ENCODE measurements at places on chromosomes 6 and 20.

DNA sequence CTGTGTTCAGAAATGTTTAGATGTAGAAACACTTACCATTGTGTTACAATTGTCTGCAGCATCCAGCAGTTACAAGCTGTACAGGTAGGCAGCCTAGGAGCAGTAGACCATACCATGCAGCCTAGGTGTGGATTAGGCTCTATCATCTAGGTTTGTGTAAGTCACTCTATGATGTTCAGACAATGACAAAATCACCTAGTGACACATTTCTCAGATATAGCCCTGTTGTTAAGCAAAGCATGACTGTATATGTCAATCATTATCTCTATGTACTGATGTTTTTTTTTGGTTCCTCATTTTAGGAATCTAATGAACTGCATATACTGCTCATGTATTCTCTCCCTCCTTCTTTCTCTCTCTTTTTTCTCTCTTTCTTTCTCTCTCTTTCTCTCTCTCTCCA, 22.2 kb downstream of the CST8 start:
- DNase-seq = no peak

GRCh38 chr6:3151691-3152090, 5.7 kb downstream of the TUBB2A start:
- no peak for DNase-seq

DNA sequence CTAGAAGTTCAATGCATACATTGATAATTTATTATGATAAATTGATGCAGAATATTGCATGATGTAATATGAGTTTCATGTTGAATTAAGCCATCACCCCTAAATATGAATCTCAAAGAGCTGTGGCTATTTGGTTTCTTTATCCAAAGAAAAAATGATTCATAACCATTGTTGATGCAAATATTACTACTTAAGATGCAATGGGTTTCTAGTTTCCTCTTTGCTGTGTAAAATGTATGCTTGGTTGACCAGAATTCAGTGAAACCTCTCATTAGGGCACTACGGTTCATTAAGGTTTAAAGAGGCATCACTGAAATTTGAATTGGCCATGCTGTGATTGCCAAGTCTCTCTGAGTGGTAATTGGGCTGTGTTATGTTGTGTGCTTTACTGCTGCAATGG, 492.5 kb upstream of the FLRT3 start:
- DNase-seq = no peak

DNA sequence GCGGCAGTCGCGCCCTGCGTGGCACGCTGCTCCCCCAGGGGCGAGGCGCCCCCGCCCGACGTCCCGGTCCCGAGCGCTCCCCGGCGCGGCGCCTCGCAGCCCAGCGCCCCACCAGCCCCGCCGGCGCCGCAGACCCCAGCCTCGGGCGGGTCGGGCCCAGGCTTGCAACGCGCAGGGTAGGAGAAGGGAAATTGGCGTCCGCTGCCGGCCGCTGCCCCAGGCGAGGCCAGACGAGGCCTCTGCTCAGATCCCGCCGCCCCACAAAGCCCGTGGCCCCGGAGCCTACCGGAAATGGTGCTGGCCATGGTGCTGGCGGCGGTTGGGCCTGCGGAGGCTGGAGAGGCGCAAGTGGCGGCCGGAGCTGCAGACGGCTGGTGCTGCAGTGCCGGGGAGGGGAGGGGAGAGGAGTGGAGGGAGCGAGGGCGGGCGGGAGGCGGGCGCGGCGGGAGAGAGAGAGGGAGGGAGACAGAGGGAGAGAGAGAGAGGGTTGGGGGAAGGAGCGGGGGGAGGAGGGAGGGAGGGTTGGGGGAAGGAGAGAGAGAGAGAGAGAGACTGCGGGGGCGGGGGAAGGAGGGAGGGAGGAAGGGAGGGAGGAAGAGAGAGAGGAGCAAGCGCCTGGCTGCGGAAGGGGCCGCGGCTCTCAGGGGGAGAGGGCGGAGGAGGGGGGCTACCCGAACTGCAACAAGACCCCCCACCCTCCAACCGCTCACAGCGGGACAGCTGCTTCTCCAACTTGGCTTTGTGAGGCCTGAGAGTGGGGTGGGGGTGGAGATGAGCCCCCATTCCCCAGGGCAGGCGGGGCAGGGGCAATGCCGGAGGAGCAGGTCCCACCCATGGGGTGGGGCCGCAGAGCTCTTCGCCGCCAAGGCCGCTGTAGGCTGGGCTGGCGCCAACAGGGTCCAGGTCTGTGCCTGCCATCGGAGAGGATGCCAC, at the start of gene STMN3:
TSS of gene STMN3 (minus strand) at position 384 of the 933 bp plus-strand sequence. CDS start at position 305, 79 bp downstream.
- DNase-seq = no peak

- peak; percentile 4 for DNase-seq
Observed at GRCh38 chr6:20952699-20953474, 418.6 kb downstream of the CDKAL1 start.

DNA sequence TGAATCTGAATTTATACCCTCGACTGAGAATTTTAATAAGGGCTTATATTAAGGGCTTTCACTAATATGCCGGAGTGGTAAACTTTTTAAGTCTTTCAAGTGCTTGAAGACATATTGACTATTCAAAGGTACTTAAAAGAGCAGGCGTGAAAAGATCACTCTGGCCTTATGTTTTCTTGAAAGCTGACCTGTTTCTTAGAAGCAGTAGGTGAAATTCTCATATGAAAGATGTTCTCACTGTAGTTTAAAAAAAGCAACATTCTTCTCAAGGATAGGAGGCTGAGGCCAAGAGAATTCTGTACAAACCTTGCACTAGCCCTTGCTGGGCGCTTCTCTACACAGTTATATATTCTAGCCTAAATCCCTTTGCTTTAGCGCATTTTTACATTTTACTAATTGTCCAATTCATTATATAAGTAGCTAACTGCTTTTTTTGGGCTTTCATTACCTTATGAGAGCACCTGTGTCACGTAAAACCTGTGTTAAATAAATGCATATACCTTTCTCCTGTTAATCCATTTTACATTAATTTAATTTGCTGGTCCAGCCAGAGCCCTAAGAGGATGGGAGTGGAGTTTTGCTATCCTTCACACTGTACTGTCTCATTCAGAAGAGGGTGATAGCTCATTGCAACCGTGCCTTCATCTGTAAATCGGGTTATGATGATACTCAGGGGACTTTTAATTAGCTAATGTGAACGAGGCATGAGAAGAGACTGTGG, 59.6 kb upstream of the HFE start:
- peak; percentile 35 for DNase-seq

GRCh38 chr20:38205001-38205400, 39.9 kb upstream of the TGM2 start:
- no peak for DNase-seq

GRCh38 chr6:15472621-15473020, 190.2 kb downstream of the DTNBP1 start:
- no peak for DNase-seq

GRCh38 chr20:15882553-15882952, 690.7 kb downstream of the KIF16B start:
- DNase-seq = no peak

GRCh38 chr20:25077610-25078169, 4.3 kb downstream of the VSX1 start:
- no peak for DNase-seq

DNA sequence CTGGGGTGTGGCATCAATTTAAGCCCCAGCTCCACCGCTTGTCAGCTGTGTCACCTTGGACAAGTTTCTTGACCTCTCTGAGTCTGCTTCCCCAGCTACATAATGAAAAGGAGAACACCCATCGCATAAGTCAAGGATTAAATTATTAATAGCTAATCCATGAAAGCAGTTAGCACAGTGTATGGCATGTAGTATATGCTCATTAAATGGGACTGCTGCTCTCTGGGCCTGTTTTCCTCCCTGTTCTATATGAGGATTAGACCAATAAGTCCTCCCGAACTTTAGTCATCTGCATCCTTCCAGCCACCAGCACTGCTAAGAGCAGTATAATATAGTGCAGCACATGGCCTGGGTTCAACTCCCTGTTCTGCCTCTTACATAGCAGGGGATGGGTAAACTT, 19.7 kb downstream of the ETV7 start:
- DNase-seq = no peak

DNA sequence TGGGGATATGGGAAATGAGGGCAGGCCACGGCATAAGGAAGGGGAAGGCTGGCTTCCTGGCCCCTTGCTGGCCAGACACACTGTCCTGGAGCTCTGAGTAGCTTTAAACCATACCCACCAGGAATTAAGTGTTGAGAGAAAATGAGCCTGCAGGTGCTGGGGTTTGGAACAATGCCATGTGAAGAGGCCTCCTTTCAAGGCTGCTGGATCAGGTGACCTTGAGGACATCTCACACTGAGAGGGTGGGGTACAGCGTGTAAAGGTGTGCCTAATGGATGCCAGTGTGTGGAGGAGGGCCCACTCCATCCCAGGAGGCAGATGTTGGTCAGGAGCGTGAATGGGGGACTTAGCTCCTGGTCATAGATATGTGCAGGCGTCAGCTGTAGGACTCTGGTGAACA, 74.8 kb upstream of the MLN start:
- DNase-seq = no peak

DNA sequence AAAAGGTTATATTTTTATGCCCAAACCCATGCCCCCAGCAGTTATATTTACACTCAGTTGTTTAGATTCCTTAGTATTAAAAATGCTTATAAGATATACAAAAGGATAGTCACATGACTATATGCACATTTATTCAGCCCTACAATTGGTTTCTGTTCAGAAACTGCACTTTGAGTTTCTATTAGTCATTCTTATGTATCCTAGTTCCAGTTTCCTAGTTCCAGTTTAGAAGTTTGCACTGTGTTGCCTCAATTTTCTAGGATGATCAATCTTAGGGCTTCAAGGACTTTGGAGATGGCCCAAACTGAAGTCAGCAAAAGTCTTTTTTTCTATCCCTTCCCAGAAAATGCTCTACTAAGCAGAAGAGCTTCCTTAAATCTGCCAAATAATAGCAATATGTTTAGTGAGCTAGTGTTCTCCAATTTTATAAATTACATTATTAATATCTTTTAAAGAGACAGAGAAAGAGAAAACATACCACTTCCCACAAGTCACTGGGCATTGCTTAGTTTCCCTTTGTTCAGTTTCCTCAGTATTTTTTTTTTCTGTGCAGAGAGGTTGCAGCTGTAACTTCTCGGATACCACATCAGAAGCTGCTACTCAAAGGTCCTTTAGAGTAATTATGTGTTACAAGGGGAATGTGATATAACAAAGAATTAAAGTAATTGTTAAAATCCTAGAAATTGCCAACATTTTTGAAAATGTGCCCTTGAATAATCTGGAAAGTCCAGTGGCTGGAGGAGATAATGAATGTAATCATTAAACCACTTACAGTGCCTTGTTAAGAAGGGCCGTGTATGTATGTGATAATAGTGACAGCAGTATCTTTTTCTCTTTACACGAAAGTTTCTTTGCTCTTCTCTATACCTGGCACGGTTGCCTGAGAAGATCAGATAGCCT, 138.8 kb downstream of the KHDRBS2 start:
- DNase-seq = no peak

- DNase-seq = no peak
Observed at GRCh38 chr6:158329531-158329930, 17.3 kb downstream of the TULP4 start.

DNA sequence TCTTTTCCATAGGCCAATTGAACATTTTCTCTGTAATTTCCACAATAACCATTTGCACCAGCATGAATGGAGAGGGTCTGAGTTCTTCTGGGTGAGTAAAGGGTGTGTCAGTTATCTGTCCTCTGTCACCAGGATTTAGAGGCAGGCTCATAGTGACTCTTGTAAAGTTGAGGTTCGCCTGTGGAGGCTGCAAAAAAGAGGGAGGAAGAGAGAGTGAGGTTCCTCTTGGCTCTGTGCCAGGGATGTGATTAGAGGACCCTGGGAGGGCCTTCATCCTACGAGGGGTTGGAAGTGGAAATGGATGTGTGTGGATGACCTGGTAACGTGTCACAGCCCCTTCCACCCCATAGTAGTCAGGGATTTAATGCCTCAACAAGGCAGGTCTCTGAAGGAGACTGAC, 242.0 kb downstream of the ESR1 start:
- no peak for DNase-seq

GRCh38 chr6:68572525-68572924, 62.6 kb upstream of the ADGRB3 start:
- DNase-seq = peak; percentile 82

- DNase-seq = no peak
Observed at GRCh38 chr6:25469797-25470388, 182.1 kb upstream of the SCGN start.

DNA sequence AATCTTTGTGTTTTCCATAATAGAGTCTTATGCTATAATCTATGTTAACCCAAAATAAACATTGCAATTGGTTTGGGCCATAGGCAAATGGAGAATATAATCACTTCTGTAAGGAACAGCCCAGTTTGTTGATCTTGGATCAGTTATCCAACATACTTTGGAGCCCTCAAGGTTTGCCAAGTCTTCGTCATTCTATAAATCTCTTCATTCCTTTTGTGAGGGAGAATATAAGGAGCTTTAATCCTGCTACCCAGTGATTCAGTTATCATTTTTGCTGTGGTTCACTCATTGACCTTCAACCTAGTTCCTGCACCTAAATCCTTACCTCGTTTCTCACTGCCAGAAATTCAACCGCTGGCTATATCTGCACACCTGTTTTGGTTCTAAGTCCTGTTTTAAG, 500.3 kb upstream of the PTCHD4 start:
- DNase-seq = no peak

- no peak for DNase-seq
Observed at GRCh38 chr6:105116150-105116549, 63.7 kb downstream of the POPDC3 start.

GRCh38 chr20:33477386-33478234, 12.3 kb upstream of the CBFA2T2 start:
- DNase-seq = no peak

DNA sequence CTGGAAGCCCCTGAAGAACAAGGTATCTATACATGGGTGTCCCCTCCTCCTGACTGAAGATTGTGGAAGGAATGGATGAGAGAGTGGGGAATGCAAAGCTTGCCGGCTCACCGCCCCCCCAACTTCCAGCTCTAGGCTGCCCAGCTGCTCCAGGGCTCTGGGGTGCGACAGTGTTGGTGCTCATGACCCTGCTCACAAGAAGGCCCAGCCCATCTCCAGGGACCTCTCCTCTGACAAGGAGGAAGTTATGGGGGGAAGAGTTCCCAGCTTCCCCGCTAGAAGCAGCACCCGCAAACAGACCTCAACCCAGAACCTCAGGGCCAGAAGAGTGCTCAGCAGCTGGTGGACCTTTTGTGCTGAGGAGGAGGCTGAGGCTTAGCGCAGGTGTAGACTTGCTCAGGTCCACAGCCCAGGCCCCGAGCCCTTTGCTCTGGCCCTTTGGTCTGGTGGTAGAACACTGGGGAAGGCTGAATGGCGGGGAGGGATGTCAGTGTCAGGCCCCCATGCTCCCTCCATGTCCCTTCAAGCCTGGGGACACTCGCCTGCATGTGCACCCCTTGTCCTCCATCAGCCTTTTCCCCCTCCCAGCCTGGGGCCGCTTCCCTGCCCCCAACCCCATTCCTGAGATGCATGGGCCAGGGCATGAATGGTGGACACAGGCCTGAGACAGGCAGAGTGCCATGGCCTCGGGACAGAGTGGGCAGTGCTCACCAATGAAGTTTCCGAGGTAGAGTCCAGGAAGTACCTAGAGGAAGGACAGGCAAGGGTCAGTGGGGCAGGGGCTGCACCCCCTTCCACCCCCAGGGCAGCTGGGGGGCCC, 1.3 kb downstream of the DUSP15 start:
- no peak for DNase-seq

DNA sequence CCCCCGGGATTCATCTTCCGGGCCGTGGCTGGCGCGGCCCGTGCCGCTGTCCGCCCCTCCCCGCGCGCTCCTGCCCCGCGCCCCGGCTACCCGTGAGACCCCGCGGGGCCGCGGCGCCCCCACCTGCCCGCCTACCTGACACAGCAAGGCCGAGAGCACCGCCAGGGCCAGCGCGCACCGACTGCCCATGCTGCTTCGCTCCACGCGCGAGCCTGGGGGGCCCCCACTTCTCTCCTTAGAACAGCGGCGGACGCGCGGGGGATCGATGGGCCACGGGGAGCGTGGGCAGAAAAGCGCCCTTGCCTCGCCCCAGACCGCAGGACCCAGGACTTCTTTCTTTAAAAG, 955 bp downstream of the DLL1 start:
- no peak for DNase-seq
